ENCODE measurements at places on chromosomes 6 and 20.

DNA sequence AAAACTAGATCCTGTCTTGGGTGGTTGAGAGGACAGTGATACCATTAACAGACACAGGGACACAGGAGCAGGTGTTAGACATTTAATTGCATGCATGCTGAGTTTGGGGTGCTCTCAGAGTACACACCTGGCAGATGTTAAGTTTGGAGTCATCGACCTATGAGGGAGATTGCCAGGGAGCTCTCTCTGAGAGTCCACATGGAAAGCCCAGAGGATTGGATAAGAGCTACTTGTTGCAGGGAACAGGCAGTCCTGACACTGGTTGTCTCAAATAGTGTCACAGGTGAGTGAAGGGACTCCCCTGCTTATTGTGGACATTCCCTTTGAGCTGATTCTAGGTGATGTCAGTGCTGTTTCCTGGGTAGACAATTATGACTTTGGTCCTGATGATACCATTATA, 3.1 kb downstream of the ATRN start:
- DNase-seq, result no peak

GRCh38 chr6:15901141-15902115, 227.5 kb upstream of the MYLIP start:
- no peak for DNase-seq

GRCh38 chr20:34904202-34904621, 27.8 kb downstream of the ACSS2 start:
- DNase-seq, result no peak

GRCh38 chr20:1287306-1287705, 21.2 kb downstream of the SNPH start:
- no peak for DNase-seq

DNA sequence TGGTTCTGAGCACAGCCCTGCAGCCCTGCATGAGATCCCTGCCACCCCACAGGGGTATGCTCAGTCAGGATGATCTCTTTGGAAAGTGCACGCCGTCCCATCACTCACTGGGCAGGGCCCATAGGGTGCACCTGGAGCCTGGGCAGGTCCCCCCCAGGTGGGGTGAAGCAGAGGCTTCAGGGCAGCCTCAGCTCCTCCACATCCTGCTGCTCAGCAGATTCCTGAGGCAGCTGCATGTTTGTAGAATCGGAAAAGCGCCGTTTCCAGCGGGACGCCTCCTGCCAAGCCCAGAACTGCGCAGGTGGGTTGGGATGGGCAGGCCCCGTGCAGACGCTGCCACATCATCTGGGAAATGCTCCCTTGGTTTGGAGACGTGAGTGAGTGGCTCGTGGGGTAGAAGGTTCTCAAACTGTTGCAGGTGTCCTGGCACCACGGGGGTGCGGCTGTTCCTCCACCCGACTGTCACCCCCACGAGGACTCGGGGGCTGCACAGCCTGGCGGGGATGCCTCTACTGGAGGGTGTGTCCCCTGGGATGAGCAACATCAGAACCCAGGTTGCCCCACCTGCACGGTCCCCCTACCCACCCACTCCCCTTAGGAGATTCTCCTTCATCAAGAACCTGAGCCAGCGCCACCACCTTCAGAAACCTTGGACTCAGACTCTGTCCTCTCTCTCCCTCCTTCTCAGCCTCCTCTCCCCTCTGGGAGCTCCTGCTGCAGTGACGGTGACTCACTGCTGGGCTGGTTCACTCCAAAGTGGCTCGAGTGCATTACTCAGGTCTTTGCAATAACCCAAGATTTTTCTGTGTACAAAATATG, 334.1 kb downstream of the TAF4 start:
- DNase-seq, result no peak

DNA sequence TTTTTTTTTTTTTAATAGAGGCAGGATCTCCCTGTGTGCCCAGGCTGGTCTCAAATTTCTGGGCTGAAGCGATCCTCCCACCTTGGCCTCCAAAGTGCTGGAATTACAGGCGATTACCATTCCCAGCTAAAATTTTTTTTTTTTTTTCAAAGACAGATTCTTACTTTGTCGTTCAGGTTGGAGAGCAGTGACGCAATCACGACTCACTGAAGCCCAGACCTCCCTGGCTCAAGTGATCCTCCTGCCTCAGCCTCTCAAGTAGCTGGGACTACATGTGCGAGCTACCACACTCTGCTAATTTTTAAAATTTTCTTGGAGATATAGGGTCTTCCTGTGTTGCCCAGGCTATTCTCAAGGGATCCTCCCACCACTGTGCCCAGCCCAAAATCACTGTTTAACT, 58.0 kb upstream of the MYO6 start:
- DNase-seq, result no peak

- no peak for DNase-seq
Observed at GRCh38 chr6:28635547-28636158, 110.0 kb downstream of the GPX5 start.

DNA sequence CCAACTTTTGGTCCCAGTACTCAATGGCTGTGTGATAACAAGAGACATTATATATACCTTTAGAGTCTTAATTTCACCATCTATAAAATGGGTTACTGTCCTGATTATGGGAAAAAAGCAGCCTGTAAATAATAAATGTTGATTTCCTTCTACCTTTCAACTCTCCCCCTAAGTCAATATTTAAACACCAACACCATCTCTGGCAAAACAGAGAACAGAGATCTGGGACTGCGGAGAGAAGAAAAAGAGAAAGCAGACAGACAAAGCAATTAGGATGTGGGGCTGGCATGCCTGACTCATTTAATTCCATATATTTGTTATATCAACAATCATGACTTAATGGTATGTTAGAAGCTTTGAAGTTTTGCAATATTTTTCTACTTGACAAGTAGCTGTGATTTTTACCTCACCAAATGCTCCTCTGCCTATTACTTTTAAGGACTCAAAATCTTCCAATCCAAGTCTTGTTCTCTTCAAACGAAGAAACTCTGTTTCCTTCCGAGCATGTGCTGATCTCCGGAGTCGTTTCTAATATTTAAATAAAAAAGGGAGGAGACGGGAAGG, 23.3 kb downstream of the STK38 start:
- DNase-seq, result no peak

GRCh38 chr6:151107897-151108427, 131.8 kb upstream of the AKAP12 start:
- DNase-seq, result no peak

DNA sequence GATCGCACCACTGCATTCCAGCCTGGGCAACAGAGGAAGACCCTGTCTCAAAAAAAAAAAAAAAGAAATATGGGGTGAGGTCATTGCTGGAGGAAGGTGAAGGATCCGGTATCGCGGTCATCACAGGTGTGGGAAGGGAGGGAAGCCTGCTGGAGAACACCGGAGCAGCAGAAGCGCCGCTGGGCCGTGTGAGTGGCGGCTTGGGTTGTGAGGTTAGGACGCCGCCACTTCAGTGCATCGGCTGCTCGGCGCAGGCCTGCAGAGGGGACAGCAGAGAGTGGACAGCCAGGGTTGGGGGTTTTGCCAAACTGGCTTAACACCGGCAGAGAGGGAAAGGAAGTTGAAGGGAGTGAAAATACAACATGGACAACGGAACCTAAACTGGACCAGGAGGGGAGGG, 5.4 kb downstream of the TLDC2 start:
- DNase-seq, result no peak

GRCh38 chr6:118281291-118281690, 266.8 kb upstream of the PLN start:
- no peak for DNase-seq

DNA sequence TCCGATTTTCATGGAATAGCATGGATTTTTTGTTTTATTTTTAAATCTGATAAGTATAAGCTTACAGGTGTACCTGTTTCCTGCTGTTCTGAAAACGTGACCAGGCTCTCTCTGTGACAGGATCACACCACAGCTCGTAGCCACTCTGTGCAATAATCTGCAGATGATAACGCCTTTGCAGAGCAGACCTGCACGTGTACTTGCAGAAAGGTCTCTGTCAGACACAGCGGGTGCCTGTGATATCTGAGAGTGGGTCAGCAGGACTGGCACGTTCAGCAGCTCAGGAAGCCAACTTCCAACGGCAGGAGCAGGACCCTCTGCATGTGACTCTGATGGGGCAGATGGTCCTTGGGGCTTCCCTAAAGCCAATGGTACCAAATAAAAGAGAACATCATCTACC, 68.6 kb upstream of the HDDC2 start:
- DNase-seq, result no peak

- DNase-seq, result no peak
Observed at GRCh38 chr6:70738028-70738427, 70.3 kb downstream of the SMAP1 start.
